WERI-Rb-1 (cell line): ENCODE measurements at places on chromosomes 5 and 9.

GRCh38 chr5:166713295-166713694 lies 1578.2 kb upstream of the WWC1 start:
- DNase-seq, result no peak

DNA sequence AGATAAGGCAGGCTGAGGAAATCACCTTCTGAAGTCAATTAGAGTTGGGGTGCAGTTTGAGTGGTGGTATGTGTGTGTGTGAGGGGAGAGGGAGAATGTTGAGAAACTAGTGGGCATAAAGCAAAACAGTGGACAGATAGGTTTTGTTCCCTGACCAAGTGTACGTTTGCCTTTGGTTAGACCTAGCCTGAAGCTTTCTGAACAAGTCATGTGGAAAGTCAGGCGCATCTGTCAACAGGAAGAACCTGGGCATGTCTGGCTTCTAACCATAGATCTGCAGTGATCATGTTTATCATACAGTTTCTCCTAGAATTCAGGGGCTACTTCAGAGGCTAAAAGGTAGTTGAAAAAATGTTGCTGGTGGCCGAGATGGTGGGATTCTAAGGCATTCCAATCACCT lies 143.2 kb upstream of the PCA3 start:
- no peak for DNase-seq

DNA sequence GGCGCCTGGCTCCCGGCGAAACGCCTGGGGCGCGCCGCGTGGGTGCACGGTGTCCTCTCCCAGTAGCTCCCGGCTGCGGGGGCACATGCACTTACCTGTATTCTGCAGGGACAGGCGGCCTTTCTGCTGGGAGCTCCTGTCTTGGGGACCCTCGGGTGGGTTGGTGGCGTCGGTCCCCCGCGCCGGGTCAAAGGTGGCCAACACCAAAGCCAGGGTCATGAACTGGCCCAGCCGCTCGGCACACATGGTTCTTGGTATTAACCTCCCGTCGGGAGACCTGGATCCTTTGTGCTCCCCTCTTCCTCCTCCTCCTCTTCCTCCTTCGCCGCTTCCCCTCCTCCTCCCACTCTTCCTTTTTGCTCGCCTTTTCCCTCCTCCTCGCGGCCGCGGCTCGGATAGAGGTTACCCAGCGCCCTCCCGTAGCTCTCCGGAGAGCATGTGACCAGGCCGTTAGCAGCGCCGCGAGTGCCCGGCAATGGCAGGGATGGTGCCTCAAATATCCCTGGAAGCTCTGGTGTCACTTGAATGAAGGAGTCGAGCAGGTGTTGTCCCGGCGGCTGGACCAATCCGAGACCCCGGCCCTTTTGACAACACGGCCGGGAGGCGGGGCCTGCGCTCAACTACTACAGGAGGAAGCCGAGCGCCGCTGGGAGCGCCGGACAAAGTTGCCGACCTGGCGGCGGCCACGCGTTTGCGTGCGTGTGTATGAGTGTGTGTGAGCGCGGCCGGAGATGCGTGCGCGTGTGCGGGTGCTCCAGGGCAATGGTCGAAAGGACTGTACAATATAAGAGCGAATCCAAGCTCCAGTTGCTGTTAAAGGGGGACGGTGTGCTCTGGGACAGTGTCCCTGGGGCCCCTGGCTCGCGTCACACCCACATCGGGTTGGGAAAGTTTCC lies at the start of gene STC2:
STC2 (minus strand) TSS at position 467 of the 896 bp plus-strand sequence; CDS start at position 246, 221 bp downstream.
- DNase-seq, result peak; percentile 90

- no peak for DNase-seq
Measured at GRCh38 chr5:55897905-55898304, 46.7 kb downstream of the IL31RA start.

DNA sequence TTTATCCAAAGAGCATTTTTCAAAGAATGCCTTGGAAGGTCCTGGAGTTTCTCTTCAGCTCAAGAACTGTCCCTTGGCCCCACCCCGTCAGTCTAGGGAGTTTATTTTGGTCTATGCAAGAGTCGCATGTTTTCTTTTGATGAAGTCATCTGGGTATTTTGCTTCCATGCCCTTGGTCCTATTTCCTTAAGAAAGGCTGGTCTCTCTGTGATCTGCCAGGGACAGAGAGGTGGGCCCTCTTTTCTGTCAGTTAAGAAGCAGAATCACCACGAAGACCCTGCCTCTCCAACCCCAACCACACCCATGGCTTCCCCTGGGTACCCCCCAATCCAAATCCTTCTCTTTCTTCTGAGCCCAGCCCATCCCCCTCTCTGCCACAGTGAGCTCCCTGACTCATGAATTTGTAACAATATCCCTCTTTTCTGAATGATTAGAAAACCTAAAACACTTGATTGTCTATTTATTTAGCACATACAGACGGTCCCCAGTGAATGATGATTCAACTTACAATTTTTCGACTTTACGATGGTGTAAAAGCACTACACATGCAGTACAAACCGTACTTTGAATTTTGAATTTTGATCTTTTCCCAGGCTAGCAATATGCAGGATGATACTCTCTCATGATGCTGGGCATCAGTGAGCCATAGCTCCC lies 163.5 kb upstream of the ADRA1B start:
- DNase-seq, result no peak

DNA sequence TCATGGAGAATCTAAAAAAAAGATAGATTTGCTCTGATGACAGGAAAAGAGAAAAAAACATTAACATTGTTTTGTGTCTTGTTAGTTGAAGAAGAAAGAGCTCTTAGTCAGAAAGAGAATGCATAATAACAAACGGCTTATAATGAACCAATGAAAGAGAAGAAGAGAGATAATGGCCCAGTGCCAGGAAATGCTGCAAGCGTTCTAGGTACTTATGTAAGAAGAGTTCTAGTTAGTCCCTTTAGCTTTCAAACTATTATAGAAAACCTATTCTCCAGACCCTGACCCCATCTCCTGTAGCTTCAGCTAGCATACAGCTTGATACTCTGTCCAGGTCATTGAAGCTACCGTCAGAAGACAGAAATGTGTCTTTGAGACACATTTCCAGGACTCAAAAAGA lies 70.2 kb downstream of the FBXL17 start:
- DNase-seq, result no peak

- DNase-seq, result no peak
Measured at GRCh38 chr9:101442736-101443135, 7.2 kb upstream of the ALDOB start.

DNA sequence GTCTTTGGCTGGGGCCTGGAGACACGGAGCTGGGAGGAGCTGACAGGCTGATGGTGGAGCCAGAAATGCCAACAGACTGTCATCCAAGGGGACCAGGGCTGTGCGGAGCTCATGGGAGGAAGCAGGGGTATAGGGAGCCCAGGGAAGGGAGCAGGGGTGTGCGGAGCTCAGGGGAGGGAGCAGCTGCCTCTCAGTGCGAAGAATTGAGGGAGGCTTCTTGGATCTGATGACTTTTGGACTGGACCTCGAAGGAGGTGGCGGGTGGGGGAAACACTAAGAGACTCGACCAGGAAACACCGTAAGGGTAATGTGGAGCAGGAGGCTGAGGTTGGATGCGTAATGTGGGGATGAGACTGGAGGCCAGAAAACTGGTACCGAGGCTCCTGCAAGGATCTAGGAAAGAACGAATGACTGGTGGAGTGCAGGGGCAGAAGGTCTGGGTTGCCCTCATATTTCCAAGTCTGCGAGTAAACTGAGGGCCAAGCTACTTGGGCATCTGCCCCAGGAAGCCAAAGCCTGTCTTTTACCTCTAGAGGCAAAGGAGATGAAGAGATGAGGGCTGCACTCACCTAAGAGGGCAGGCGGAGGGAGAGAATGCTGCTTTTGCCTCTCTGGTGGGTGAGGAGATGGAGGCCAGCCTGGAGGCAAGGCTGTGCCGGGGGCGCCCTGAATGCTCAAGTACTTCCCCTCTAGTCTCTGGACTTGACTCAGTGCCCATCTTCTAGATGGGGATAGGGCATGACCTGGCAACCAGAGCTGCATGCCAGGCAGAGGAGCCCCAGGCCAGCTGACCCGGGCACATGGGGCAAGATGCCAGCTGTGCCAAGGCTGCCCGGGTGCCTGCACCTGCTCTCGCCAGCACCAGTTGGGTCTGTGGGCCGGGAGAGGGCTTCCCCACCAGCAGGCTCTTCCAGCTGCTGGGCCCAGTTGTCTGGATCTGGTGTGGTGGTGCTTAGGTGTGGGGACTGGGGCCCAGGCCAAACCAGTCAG lies 2.3 kb downstream of the PTGS1 start:
- no peak for DNase-seq
